NCI-H146 (cell line): ENCODE measurements at places on chromosomes 7 and 10.
A peak's percentile ranks its signal among the peaks of the same experiment; 100 is the strongest.

DNA sequence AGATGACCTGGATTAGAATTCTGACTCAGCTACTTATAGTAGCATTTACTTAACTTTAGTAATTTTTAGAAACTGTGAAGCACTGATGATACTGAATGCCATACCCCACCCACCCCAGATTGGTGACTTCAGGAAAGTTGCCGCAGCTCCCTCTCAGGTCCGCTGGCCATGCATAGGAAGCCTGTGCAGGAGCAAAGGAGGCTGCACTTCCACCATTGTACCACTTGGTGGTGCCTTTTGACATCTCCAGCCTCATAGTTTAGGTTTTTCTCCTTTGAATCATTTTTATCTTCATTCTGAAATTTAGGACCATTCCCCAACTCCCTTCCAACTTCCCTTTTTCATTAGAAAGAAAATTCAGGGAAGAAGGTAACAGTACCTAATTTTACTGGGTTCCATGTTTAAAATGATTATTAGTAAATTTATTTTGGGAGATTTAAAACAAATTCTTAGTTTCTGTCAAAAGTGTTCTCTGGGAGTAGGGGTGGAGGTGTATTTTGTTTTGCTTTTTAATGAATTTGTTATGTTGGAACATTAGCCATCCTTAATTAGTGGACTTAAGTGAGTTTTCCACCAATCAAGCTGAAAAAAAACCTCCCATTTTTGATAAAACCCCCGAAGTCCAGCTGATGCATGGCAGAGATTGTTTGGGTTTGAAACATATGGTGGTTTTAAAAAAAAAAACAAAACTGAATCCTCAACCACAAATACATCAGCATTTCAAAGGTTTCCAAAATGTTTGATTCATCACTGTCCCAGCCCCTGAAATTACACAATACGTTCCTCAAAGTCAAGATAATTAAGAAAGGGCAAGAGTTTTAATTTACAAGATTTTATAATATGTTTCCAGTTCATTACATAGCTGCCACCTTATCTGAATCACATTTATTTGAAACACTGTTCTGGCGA is 109.6 kb downstream of the WNT2 start:
- peak; percentile 45 for DNase-seq

- DNase-seq = no peak
Measured at GRCh38 chr10:131881104-131881880, 19.5 kb upstream of the PPP2R2D start.

- DNase-seq = no peak
Measured at GRCh38 chr10:21010615-21011014, 113.5 kb upstream of the NEBL start.

DNA sequence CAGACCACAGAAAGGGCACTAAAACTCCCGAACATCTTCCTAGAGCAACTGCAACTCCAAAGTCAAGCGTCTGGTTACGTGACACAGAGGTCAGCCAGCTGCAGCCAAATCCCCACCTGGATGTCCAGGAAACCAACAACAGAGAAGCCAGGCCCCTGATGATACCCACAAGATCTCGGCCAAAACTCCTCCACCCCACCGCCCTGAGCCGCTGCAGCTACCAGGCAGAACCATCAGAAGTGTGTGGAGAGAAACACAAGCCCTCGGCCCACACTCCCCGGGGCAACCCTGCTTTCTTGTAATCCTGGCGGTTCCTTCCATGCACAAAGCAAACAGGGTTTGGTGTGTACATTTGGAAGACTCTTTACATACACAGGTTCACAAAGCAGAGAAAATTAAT is 8.7 kb downstream of the CHST15 start:
- DNase-seq = no peak

- no peak for DNase-seq
Measured at GRCh38 chr10:74930965-74931364, 104.6 kb downstream of the KAT6B start.

- DNase-seq = no peak
Measured at GRCh38 chr10:15015451-15015850, 28.3 kb upstream of the OLAH start.

GRCh38 chr7:143484119-143484518 is 6.4 kb downstream of the TAS2R41 start:
- DNase-seq = no peak

DNA sequence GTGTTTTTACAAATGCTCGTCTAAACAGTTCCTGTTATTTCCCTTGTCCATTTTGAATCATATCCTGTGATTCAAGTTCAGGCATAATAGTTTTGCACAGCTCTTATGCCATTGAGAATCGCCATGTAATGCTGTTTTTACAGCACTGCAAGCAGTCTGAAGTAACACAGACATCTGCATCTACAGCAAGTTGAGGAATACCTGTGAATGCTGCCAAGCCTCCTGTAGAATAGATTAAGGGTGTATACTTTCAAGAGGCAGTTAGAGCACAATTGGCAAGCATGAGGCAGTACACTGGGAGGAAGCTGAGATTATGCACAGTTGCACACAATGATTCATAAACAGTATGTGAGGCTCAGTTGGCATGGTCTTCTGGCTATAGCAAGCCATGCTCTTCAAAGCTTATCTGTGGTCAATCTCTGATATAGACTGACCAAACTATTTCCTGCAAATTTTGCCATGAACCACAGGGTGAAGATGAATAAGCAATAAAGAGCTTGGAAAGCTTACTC is 121.9 kb upstream of the AKR1E2 start:
- DNase-seq = no peak

DNA sequence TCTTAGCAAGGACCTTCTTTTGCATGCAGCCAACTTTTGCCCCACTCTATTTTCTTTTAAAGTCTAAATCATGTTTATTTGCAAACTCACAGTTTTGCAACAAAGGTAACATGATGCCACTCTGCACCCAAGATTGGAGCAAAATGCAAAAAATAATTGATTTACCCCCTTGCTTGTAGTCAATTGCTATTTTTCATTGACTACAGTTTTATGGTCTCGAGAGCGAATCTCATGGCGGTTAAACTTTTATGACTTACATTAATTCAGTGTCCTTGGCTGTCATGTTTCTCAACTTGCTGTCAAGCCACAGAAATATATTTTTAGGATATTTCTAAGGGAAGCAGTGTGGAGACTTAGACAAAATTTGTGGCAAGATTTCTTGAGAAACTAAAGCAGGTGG is 110.0 kb upstream of the JCAD start:
- no peak for DNase-seq

DNA sequence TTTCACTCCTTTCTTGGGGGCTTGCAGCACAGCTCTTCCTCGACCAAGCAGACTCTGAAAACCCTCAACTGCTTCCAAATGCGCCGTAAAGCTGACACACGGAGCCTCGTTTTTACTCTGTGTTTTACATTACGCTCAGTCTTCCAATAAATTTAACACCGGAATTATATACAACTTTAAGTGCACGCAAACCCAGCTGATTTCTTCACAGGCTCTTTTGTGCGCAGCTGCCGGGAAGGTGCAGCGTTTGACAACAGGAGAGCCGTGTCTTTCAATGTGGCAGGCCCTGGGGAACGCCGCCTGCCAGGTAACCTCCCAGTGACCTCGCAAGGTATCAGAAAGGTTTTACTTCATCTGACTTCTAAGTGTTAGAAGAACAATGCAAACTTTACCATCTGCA is 35.0 kb downstream of the GFRA1 start:
- no peak for DNase-seq

DNA sequence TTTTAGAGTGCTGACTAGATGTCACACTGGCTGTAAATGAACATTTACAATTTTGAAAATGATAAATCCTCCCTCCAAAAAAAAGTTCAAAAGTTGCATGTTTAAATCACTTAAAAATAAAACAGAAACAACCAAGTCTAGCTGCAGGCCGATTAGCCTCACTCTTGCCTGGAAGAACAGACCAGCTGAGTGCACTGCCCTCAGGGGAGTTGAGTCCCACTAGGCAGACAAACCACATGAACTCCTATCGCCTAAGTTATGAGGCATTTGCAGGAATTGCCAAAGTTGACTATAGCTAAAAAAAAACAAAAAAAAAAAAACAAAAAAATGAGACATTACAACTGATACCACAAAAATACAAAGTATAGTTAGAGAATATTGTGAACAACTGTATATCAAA is 510.0 kb downstream of the ANKRD7 start:
- no peak for DNase-seq

- peak; percentile 62 for DNase-seq
Measured at GRCh38 chr7:82600531-82600930, 157.0 kb upstream of the CACNA2D1 start.

DNA sequence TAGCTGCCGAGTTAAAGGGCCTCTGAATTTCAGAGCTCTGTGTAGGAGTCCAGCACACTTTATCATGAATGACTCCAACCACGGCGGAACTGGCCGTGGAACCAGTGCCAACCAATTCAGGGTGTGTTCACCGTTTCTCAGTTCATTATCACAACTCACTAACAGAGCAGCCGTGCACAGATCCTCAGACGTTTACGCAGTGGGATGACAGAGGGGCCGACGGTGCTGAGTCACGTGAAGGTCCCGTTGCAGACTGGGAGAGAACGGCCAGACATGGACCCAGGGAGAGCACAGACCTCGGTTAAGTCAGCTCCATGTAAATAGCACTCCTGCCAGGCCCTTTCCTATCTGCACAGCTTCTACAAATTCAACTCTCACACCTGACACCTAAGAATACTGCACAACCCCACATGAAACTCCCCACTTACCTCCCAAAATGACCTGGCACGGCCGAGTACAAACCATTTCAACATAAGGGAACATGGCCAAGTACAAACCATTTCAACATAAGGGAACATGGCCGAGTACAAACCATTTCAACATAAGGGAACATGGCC is 95.5 kb downstream of the DIP2C start:
- DNase-seq = no peak

- no peak for DNase-seq
Measured at GRCh38 chr7:107043921-107044346, 571 bp upstream of the PRKAR2B start.

DNA sequence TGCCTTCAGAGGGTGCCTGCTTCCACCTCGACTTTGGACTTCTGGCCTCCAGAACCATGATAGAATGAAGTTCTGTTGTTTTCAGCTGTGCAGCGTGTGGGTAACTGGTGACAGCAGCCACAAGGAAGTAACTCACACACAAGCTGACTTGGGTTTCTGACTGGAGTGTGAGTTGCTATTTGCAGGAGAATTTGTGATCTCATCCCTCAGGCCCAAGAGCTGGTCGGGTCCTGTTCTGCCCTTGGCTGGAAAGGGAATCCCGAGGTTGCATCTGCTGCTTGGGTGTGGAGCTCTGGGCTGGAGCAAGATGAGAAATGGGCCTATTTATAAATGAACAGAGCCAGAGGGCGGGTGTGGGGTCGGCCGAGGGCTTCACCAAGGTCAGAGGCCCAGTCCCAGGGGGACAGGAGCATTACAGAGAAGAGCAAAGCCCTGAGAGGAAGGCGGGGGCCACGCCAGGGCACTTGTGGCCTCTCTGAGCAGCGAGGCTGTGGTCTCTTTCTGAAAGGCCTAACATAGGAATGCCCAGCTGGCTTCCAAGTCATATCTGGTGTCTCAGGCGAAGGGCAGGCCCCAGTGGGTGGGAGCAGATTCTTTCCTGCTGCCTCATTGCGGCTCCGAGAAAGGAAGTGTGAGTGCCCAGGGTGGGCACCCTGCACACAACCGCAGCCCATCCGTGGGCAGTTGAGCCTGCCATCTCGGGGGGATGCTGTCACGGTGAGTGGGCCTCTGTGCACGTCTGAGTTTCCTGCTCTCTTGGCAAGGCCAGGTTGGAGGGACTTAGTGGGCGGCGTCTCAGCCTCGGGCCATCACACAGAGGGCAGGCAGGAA is 26.5 kb upstream of the C10orf71 start:
- DNase-seq = no peak

DNA sequence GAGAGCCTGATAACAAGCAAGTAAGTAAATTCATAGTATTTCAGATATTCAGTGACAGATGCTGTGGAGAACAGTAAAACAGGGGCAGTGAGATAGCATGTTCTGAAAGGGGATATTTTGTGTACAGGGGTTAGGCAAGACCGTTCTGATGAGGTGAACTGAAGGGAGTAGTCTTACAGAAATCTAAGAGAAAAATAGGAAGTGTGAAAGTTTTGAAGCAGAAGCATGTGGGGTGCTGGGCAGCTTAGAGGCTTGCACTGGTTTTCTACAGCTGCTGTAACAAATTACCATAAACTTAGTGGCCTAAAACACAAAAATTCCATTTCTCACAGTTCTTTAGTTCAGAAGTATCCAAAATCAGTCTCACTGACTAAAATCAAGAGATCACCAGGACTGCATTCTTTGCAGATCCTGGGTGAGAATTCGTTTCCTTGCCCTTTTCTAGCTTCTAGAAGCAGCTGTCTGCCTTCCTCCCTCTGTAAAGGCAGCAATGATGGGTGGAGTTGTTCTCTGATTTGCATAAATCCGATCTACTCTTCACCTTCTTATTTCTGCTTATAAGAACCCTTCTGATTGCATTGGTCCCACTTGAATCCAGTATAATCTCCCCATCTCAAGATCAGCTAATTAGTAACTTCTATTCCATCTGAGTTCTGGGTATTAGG is 7.5 kb upstream of the KLF14 start:
- no peak for DNase-seq

DNA sequence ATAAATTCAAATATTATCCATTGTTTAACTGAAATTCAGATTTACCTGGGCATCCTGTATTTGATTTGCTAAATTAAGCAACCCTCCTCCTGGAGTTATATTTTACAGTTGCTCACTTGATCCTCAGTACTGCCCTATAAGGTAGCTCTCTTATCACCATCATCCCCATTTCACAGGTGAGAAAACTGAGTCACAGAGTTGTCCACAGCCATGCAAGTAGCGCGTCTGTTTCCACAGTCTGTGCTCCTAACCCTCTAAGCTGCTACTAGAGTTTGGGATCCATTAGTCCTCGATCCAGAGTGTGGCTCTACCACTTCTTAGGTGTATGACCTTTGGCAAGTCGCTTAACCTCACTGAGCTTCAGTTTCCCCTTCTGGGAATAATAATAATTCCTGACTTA is 34.9 kb upstream of the KDM7A start:
- no peak for DNase-seq

- no peak for DNase-seq
Measured at GRCh38 chr7:116279217-116279616, 68.9 kb downstream of the TES start.

DNA sequence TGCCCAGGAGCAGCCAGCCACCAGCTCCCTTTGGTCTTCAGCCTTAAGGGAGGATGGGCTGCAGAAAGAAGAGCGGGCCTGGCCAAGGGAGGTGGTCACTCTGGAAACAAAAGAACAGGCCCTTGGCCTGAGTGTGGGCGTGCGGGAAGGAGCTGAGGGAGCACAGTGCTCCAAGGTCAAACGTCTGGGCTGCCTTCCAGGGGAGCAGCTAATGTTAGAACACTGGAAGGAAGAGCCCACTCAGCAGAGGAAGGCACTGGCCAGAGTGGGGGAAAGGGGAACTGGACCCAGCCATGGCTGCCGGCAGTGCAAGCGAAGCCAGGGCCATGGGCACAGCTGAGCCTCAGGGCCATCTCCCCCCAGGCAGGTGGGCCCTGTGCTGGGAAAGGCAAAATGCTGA is 42.7 kb downstream of the FAM53B start:
- no peak for DNase-seq

GRCh38 chr10:97764519-97764931 is 7.3 kb downstream of the SFRP5 start:
- peak; percentile 56 for DNase-seq
